ENCODE measurements at places on chromosomes 1 and 21.

- no peak for DNase-seq
Observed at GRCh38 chr1:160363951-160364735, 2.7 kb upstream of the NHLH1 start.

GRCh38 chr21:42513985-42514882 lies 582 bp downstream of the SLC37A1 start:
- DNase-seq = no peak

DNA sequence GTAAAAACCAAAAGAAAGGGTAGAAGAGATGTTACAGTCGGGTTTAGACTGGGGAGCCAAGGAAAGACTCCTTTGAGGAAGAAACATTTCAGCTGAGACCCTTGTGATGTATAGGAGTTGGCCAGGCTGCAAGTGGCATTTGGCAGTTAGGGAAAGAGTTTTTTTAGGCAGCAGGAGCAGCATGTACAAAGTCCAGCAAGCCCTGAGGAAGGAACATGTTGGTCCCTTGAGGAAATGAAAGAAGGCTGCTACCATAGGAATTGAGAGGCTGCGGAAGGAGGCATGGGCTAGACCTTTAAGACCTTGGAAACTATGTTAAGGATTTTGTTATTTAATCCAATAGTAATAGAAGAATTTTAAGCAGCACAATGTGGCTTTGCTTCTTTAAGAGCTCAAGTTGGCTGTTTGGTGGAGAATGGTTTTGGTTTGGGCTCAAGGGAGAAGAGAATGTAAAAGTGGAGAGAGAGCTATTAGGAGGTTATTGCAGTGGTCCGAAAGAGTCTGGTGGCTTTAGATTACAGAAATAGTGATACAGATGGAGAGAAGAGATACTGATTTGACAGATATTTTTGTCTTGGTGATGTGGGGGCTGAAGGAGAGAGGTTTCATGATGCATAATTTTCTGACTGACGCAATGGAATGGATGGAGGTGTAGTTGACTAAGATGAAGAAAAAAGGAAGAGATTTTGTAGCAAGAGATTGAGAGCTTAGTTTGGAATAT lies 26.6 kb downstream of the SMAP2 start:
- no peak for DNase-seq

GRCh38 chr1:93015590-93015989 lies 54.3 kb upstream of the DIPK1A start:
- no peak for DNase-seq

DNA sequence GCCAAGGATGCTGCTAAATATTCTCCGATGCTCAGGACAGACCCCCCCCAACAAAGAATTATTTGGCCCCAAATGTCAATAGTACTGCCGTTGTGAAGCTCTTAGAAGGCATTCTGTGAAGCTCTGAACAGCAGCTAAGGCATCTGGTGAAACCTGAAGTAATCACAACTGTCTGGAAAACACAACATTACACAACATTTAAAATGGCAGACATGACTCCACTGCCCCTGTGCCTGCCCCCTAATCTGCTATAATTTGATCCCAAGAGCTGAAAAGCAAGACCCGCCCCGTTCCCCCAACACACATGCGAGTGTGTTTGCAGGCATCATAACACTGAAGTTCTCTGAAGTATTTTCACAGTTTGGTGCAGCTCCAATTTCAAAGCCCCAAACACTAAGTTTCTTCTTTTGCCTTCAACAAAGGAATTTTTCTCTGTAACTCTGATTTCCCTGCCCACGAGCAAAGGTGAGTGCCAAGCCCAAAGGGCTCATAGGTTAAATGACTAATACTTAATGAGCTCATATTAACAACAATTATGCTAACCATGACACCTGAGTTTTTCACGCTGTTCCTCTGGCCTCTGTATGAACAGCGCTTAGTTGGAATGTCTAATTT lies 129.2 kb downstream of the CLIC6 start:
- no peak for DNase-seq

GRCh38 chr1:224411766-224412165 lies 22.8 kb downstream of the WDR26 start:
- no peak for DNase-seq

GRCh38 chr1:7508052-7508933 lies 262.8 kb upstream of the VAMP3 start:
- DNase-seq = no peak

DNA sequence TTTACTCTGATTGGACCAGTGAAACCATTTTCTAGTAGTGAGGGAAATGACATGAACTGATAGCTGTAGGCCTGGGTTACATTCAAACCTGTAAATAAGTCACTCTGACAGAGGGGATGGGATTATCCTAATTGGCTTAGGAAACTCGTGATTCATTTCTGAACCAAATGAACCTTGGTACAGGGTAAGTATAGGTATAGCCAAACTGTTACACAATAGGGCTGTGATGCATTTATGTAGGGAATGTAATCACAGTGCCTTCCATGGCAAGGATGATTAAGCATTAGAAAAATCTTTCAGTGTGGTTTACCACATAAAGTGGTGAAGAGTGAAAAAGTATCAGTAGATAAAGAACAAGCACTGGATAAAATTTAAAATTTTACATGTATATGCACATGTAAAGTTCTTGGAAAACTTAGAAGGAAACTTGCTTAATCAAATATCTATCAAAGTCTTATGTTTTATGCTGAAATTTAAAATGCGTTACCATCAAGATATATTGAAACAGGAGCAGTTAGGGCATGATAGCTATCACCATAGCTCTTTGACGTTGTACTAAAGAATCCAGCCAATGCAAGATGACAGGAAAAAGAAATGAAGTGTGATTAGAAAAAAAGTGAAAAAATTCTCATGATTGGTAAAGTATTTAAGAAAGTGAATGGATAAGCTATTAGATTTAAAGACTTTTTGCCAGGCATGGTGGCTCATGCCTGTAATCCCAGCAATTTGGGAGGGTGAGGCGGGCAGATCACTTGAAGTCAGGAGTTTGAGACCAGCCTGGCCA lies 63.0 kb downstream of the RABGAP1L start:
- no peak for DNase-seq

GRCh38 chr1:178241837-178242236 lies 147.9 kb downstream of the RASAL2 start:
- DNase-seq = no peak

DNA sequence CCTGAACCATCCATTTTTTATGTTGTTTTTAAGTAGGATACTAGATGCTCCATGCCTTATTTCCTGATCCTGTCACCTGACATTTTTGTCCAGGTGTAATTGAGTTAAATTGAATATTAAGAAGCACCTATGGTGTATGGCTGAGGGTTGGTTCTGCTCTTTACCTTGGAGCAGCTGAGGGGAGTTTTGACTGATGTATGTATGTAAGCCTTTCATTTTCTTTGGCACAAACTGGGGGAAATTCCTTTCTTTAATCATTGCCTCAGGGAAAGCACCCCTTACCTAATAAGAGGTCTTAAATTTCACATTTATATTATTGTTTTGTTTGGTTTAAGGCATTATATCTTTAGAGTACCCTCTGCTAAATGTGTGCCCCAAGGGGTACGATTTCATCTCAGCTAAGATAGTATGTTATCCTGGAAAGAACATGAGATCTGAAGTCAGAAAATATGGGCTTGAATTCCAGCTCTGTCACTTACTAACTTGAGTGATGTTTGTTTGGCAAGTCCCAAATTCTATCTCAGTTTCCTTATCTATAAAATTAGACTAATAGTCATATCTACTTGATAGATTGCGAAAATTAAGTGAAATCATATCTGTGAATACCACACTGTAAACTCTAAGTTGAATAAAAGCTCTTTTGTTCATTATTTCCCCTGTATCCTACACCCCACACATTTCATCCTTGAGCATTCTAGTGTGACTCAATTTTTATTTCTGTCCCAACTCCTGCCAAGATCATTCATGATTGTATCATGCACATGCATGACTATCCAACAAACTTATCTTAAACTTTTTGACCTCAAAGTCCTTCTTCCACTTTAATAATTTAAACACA lies 57.7 kb upstream of the NUF2 start:
- no peak for DNase-seq

GRCh38 chr1:62392951-62393350 lies 43.9 kb upstream of the USP1 start:
- DNase-seq = no peak

DNA sequence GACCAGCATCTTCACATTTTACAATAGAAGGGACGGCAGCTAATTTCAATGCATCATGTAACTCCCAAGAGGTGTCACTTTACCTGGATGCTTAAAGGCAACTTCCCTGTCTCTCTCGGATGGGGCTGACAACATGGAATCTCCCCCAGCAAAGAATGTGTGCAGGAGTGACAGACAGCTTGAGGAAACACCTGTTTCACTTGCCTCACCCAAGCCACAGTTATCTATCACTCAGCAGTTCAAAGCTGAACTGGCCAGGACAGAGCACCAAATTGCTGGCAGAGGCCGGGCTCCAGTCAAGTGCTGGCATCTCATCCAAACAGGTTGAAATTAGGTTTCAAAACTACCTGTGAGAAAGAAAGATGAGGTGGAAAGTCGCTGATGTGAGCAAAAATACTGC lies 538.0 kb upstream of the PLXNA2 start:
- no peak for DNase-seq

DNA sequence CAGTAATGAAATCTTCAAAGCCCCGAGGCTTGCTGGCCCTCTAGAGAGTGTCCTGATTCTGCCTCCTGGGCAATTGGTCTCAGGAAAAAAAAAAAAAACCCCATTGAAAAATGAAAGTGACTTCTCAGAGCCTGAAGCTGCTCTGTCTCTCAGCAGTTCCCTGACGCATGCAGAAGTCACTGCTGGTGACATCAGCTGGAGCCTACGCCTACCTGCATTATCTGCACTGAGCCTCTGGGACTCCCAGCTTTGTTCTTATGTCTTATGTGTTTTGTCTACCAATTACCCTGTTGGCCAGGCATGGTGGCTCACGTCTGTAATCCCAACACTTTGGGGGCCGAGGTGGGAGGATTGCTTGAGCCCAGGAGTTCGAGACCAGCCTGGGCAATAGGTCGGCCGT lies 10.1 kb upstream of the SLC25A33 start:
- DNase-seq = no peak

DNA sequence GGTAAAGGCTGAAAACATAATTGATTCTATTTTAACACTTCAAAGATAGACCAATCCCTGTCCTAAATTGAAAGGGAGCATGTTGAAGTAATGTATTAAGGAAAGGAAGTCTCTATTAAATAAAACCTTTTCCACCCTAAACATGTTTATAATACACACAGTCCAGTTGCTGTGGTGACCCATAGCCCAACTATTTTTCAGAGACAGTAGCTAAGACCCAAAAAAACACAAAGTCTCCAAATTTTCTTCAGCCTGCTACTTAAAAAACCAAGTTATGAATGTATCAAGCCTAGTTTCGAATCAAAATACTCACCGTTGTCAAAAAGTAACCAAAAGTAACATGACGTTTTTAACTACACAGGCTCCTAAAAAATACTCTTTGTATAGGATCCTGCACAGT lies 1.6 kb downstream of the ELK4 start:
- no peak for DNase-seq

DNA sequence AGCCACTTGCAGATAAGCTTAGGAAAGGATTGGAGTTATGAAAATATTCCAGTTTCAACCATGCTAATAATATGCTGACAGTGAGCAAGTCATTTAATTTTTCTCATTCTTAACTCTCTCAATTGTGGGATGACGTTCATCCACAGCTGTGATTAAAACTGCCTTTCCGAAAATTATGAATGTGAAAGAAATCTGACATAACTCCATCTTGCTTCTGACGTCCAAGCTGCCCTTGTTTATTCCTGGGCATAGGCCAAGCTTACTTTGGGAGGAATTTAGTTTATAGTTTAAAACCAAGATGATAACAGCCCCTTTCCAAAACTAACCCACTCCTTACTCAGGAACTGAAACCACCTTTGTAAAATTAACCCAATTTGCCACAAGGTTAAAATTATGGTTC lies 11.0 kb upstream of the RGS18 start:
- DNase-seq = no peak

DNA sequence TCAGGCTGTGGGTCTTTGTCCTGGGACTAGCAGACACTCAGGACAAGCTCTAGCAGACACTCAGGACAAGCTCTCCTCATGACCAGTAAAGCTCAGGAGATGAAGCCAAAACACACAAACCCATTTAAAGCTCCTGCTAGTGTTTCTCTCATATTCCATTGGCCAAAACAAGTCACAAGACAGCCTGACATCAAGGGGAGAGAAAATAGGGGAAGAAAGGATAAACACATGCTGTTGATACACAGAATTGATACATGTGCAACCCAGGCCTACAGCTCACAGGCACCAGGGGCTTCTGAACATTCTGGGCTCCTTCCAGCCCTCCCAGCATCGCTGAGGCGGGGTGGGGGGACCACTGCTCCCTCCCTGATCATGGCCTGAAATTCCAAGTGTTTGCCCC lies 35.3 kb downstream of the ATF3 start:
- no peak for DNase-seq

DNA sequence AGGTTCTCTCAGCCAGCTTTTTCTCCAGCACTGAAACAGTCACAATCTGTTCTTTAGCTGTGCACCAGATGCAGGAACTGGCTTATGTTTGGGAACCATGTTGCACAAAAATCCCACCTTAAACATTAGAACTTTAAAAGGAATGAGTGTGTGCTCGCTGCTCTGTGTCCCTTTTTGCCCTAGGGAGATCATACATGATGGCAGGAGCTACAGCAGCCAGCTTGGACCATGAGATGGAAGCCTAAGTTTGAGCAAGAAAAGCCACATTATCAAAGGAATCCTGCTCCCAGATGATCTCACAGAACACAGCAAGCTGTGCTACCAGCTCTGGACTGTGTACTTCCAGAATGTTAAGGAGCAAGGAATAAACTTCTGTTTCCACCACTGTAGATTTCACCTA lies 3.5 kb downstream of the ZBTB17 start:
- DNase-seq = no peak

DNA sequence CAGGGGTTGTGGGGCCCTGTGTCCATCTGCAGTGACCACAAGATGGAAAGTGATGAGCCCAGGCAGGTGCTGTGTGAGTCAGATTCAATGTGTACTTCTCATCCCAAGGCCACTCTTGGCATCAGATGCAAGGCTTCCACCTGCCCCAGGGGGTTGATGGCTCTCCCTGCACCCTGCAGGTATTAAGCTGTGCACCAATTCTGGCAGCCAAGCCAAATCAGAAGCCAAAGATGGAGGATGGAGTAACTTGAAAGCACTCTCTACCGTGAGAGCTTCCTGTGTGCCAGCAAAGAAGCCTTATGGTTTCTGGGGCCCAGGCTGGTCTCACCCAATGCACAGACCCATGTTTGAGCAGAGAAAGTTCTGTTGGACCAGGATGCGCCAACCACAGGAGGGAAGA lies 44.3 kb upstream of the TENT5C start:
- DNase-seq = no peak

- DNase-seq = no peak
Observed at GRCh38 chr1:184036517-184036949, 995 bp downstream of the COLGALT2 start.

- no peak for DNase-seq
Observed at GRCh38 chr1:222334026-222334680, 213.8 kb downstream of the HHIPL2 start.

Data from stimulated activated CD8-positive, alpha-beta memory T cell treated with anti-CD3 and anti-CD28 coated beads, Interleukin-7, amount 100 ng/mL, for 1 hour (primary cell).